ENCODE measurements at places on chromosomes 3 and 15. TPM values are rescaled to one million over a fixed set of nuclear protein-coding genes. Genes with fewer than 3 reads are reported as not detected.

The IL1RAP gene
- 3.2 TPM for polyA plus RNA-seq

The CPLX3 gene
- not detected for polyA plus RNA-seq

The IMPG2 gene
- 0.06 TPM for polyA plus RNA-seq

The FBLN2 gene
- 8.6 TPM for polyA plus RNA-seq

The TMOD2 gene
- polyA plus RNA-seq = 3.4 TPM

The PLA1A gene
- polyA plus RNA-seq = 3.9 TPM

The IL16 gene
- 3.3 TPM for polyA plus RNA-seq

The LINGO1 gene
- polyA plus RNA-seq = 2.4 TPM

The ADCY5 gene
- 17.1 TPM for polyA plus RNA-seq

The STT3B gene
- 137 TPM for polyA plus RNA-seq

The WDR93 gene
- polyA plus RNA-seq = 0.33 TPM

The MAGEL2 gene
- polyA plus RNA-seq = 1.7 TPM

The XCR1 gene
- 0.04 TPM for polyA plus RNA-seq

The THSD4 gene
- polyA plus RNA-seq = 13.7 TPM

The GOLGA8K gene
- polyA plus RNA-seq = 0.60 TPM

The LEKR1 gene
- 0.41 TPM for polyA plus RNA-seq

The POTEB gene
- not detected for polyA plus RNA-seq

The CXCR6 gene
- 0.41 TPM for polyA plus RNA-seq

The C15orf39 gene
- 19.5 TPM for polyA plus RNA-seq

The ADAMTS17 gene
- polyA plus RNA-seq = 1.3 TPM

The PDZRN3 gene
- polyA plus RNA-seq = 79.7 TPM

The NCBP2 gene
- polyA plus RNA-seq = 53.7 TPM

The RBP2 gene
- not detected for polyA plus RNA-seq

The ABHD17C gene
- 2.1 TPM for polyA plus RNA-seq

The TERC gene
- polyA plus RNA-seq = not detected

The ZNF197 gene
- 11.3 TPM for polyA plus RNA-seq

The CAMKV gene
- not detected for polyA plus RNA-seq

The PRTG gene
- 2.5 TPM for polyA plus RNA-seq

The SLC24A5 gene
- polyA plus RNA-seq = not detected

The CRABP1 gene
- polyA plus RNA-seq = 2.7 TPM

The GATM gene
- polyA plus RNA-seq = 104 TPM

The ARL8B gene
- 34.2 TPM for polyA plus RNA-seq
